ENCODE measurements at places on chromosomes 11 and 22.
A peak's percentile ranks its signal among the peaks of the same experiment; 100 is the strongest.

- DNase-seq = peak; percentile 64
Observed at GRCh38 chr22:17785185-17786184, 11.2 kb upstream of the BID start.

GRCh38 chr11:86916330-86916729 lies 38.9 kb downstream of the FZD4 start:
- no peak for DNase-seq

DNA sequence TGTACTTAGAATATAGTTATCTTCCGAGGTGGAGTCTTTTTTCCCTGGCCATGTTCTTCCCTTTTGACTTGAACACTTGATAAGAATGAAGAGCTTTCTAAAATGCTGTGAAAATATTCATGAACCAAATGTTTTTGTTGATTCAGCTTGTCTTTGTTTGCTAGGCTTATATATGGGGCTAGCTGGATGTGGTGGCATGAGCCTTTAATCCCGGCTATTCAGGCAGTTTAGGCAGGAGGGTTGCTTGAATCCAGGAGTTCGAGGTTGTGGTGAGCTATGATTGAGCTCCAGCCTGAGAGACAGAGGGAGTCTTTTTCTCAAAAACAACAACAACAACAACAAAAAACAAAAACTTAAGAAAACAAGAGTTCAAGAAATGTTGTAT lies 23.1 kb downstream of the CBL start:
- DNase-seq = no peak

DNA sequence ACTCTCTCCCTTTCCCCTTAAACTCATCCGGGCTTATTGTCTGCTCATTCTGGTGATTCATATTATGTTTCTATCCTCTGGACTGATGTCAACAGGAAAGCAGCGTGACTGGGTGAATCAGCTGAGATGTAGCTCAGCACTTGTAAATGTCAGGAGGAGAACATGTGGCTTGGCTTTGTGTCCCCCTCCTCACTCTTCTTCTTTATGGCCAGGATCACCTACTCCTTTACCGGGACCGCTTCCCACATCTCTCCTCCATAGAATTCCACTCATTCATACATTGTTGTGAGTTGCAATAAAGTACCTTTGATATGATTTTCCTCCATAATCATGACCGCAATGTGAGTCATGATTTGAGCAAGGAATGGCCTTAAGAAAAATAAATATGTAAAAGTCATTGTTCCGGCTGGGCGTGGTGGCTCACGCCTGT lies 15.8 kb upstream of the SYN3 start:
- no peak for DNase-seq

DNA sequence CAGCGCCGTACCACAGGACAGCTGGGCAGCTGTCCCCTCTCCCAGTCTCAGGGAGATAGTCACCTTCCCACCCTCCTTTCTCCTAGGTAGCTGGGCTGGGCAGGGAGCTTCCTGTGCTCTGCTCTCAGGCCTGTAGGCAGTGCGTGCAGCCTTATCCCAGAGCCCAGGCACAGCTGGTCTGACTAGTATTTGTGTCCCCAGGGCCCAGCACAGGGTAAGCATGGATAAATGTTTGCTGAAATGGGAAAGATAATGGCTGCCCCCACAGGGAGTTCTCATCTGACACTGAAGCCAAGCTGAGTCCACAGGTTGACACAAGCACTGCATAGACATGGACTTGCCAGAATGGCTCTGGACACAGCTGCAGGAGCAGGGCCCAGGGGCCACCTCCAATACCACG lies 9.8 kb downstream of the SLC15A3 start:
- no peak for DNase-seq

DNA sequence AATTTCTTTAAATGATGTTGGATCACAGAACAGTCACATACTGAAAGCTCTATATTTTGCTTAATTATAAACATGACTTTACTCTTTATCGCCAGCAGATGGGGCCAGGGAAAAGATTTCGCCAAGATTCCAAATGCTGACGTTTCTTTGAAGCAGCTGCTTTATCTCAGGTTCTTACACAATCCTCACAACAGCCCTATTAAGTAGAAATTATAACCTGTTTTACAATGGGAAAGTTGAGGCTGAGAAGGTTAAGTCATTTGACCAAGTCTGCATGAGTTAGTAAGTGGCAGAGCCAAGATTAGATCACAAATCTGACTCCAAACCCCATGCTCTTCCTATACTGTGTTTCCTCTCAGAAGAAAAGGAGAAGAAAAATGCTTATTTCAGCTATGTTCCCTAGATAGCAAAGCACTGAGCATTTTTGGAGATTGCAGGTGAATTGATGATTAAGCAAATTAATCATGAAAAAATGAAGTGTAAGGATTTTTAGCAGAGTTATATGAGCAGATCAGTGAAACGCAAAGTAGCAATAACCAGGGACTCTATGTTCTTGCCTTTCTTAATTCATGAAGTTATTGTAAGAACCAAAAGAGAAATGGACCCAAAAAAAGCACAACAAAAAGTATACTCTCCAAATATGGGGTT lies 79.0 kb downstream of the AASDHPPT start:
- no peak for DNase-seq

GRCh38 chr22:36435516-36436415 lies 45.7 kb downstream of the TXN2 start:
- no peak for DNase-seq

GRCh38 chr11:117771197-117771596 lies 25.8 kb downstream of the DSCAML1 start:
- no peak for DNase-seq

- DNase-seq = no peak
Observed at GRCh38 chr11:69086152-69087132, 37.7 kb downstream of the TPCN2 start.

- DNase-seq = no peak
Observed at GRCh38 chr11:99020352-99021225, at the start of gene CNTN5. TSS of gene CNTN5 (plus strand) at chr11:99020949.

GRCh38 chr11:71336996-71337754 lies 84.8 kb upstream of the SHANK2 start:
- no peak for DNase-seq

DNA sequence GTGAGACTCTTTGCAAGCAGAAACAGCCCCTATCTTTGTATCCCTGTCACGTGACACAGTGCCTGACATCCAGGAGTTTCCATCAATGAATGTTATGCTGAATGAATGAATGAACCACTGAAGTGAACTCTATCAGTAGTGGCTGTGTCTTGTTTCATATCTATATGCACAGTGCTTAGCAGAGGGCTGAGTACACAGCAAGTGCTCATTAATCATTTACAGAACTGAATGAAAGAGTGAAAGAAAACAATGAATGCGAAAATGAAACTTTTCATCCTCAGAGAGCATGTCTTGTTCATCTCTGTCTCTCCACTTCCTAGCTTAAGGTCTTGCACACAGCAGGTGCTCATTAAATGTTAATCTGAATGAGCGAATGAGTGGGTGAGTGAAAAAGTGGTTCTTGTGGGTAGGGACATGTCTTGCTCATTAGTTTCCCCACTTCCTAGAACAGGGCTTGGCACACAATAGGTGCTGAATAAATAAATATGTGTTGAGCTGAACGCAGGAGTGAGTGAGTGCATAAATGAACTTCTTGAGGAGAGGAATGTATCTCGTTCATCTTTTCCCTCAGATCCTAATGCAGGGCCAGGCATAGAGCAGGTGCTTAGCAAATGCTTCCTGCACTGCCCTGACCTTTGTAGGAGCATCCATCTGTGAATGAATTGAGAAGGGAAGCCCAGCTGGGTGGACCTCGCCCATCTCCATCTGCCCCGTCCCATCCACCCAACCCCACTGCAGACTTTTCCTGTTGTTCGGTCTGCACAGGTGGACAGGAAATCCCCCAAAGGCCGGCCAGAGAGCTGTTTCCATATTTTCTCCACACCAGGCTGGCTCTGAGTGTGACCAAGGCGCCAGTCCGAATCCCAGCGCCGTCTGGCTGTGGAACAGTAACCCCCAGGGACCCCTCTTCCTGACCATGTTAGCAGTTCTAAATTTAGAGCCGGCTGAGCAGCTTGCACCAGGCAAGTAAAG lies 113.4 kb upstream of the CRYBB3 start:
- no peak for DNase-seq

DNA sequence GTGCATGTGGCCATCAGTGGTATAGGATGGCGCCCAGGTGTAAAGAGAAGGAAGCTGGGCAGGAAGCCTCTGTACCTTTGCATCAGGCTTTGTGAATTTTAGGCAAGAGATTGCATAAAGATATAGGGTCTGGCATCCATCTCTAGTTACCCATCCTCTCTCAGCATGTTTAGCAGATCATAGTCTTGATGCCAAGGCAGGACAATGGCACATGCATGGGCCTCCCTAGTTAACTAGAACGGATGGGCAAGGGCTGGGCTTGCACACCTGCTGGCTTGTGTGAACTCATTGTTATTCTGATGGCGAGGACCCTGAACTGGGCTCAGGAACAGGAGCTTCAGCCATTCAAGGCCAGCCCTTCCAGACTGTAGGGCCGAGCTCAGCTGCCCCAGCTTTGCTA lies 229.2 kb upstream of the NCAM1 start:
- no peak for DNase-seq

DNA sequence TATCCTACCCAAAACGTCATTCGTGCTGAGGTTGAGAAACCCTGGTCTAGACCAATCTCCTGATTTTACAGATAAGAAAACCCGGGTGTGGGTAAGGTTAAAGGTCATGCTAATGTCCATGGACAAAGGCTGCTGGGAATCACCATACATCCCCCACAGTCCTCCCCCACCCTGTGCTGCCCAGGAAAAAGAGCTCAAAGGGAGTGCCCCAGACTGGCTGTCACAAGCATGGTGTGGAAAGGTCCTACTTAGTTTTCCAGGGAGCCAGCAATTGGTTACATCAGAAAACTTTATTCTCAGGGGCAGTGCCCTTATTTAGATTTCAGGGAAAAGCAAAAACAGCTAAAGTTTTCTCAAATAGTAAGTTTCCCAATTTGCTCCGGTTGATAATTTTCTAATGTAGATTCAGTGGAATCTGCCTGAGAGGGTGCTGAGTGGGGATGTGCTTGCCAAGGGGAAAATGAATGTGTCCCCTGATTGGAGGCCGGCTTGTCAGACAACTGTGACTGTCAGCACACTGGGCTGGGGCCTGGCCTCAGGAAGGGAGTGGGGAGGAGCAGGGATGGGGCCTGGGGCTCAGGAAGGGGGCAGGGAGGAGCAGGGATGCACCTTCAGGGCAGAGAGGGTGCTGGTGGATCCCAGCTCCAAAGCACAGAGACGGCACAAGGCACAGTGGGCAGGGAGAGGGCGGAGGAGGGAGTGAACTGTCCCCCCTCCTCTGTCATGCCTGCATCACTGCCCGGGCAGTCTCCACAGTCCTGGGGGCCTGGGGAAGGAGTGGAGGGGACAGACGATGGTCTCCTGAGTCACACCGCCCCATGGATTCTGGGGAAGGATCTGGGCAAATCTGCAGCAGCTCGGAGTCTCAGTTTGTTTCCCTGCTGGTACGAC lies 263.6 kb downstream of the KIRREL3 start:
- DNase-seq = no peak

- no peak for DNase-seq
Observed at GRCh38 chr11:69691463-69691862, 12.4 kb downstream of the FGF19 start.

DNA sequence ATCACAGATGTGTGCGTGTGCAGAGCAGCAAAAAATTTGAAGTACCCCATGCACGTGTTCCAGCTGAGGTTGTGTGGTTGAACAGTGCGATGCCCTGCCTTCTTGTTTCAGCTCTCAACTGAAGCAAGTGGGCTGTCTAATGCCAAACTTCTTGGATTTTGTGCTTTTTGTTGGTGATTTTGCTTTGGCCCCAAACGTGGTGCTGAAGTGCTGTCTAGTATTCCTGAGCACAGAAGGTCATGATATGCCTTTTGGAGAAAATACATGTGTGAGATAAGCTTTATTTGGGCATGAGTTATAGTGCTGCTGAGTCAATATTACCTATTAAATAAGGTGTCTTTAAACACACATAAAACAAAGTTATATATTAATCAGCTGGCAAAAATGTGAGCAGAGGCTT lies 14.1 kb downstream of the YDJC start:
- no peak for DNase-seq

DNA sequence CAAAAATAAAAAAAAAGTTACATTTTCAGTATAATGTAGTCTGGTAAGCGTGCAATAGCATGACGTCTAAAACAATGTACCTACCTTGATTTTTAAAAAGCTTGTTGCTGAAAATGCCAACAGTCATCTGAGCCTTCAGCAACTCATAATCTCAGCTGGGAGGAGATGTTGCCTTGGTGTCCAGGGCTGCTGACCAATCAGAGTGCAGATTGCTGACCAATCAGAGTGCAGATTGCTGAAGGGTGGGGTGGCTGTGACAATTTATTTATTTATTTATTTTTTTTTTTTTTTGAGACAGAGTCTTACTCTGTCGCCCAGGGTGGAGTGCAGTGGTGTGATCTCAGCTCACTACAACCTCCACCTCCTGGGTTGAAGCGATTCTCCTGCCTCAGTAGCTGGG lies 17.8 kb downstream of the ZBED4 start:
- DNase-seq = no peak

DNA sequence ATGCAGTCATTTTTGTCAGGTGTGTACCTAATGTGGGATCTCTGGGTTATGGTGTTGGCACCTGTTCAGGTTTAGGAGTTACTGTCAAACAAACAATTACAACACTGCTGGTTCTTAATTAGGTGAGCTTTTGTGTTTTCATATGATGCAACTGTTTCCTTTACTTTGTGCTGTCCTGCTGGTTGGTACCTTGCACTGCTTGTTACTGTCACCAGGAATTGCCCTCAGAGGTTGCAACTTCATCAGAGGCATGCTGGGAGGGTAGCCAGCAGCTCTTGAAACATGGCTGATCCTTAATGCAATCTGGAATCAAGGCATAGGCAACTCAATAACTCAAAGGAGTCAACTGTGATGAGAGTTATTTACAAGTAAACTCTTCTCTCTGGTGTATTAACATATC lies 400.3 kb downstream of the MIAT start:
- no peak for DNase-seq

DNA sequence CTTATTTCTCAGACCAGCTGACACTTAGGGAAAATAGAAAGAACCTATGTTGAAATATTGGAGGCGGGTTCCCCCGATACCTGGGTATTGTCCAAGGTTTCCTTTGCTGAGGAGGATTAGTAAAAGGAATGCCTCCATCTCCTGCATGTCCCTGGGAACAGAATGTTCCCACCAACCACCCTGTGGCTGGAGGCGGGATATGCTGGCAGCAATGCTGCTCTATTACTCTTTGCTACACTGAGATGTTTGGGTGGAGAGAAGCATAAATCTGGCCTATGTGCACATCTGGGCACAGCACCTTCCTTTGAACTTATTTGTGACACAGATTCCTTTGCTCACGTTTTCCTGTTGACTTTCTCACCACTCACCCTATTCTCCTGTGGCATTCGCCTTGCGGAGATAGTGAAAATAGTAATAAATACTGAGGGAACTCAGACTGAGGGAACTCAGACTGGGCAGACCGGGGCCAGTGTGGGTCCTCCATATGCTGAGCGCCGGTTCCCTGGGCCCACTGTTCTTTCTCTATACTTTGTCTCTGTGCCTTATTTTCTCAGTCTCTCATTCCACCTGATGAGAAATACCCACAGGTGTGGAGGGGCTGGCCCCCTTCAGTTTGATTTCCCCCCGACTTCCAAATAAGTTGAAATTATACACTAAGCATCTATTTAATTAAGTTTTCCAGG lies 32.1 kb downstream of the IGLL1 start:
- no peak for DNase-seq
